ENCODE measurements at places on chromosomes 16 and 17. TPM values are rescaled to one million over a fixed set of nuclear protein-coding genes. Genes with fewer than 3 reads are reported as not detected.

TERB1 gene
- polyA plus RNA-seq = not detected

WSCD1 gene
- 2.6 TPM for polyA plus RNA-seq

SLC6A2 gene
- not detected for polyA plus RNA-seq

PIRT gene
- polyA plus RNA-seq = 0.02 TPM

RPL13 gene
- 3,185 TPM for polyA plus RNA-seq

DPEP1 gene
- polyA plus RNA-seq = 0.18 TPM

TRIM47 gene
- 19.2 TPM for polyA plus RNA-seq

CKLF gene
- 17.7 TPM for polyA plus RNA-seq

CMTM4 gene
- 7.9 TPM for polyA plus RNA-seq

KRT23 gene
- not detected for polyA plus RNA-seq

ARL5C gene
- polyA plus RNA-seq = not detected

TSNAXIP1 gene
- 1.1 TPM for polyA plus RNA-seq

SLC52A1 gene
- not detected for polyA plus RNA-seq

SSTR5 gene
- 13.4 TPM for polyA plus RNA-seq

ZP2 gene
- not detected for polyA plus RNA-seq

HEXIM2 gene
- polyA plus RNA-seq = 6.5 TPM

PPP1R27 gene
- not detected for polyA plus RNA-seq

DLX4 gene
- 0.09 TPM for polyA plus RNA-seq

KRTAP1-1 gene
- not detected for polyA plus RNA-seq

ATAD5 gene
- polyA plus RNA-seq = 0.29 TPM

BAIAP3 gene
- polyA plus RNA-seq = 1.6 TPM

UMOD gene
- polyA plus RNA-seq = not detected

IGSF6 gene
- polyA plus RNA-seq = 0.88 TPM

ZACN gene
- polyA plus RNA-seq = 1.5 TPM

OR1A1 gene
- not detected for polyA plus RNA-seq

Data from right cardiac atrium (tissue), 5 donors.